MCF 10A (cell line): ENCODE measurements at places on chromosomes 6 and 20.

- DNase-seq: no peak
Measured at GRCh38 chr6:166446146-166446545, 63.4 kb upstream of the MPC1 start.

DNA sequence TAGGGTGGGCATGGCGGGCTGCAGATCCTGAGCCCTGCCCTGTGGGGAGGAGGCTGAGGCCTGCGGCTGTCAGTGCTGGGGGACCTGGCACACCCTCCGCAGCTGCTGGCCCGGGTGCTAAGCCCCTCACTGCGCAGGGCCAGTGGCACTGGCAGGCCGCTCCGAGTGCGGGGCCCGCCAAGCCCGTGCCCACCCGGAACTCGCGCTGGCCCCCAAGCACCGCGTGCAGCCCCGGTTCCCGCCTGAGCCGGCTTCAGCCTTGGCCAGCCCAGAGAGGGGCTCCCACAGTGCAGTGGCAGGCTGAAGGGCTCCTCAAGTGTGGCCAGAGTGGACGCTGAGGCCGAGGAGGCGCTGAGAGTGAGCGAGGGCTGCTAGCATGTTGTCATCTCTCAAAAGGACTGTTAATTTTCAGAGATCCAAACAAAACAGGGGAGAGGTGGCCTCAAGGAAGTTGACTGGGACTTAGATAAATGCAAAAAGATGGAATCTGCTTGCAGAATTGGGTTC, 74.5 kb upstream of the RBM24 start:
- DNase-seq: no peak

GRCh38 chr6:8065519-8065911, 1.3 kb upstream of the BLOC1S5 start:
- DNase-seq: peak; percentile 7

GRCh38 chr20:46011631-46012482, 3.1 kb downstream of the MMP9 start:
- DNase-seq: no peak

DNA sequence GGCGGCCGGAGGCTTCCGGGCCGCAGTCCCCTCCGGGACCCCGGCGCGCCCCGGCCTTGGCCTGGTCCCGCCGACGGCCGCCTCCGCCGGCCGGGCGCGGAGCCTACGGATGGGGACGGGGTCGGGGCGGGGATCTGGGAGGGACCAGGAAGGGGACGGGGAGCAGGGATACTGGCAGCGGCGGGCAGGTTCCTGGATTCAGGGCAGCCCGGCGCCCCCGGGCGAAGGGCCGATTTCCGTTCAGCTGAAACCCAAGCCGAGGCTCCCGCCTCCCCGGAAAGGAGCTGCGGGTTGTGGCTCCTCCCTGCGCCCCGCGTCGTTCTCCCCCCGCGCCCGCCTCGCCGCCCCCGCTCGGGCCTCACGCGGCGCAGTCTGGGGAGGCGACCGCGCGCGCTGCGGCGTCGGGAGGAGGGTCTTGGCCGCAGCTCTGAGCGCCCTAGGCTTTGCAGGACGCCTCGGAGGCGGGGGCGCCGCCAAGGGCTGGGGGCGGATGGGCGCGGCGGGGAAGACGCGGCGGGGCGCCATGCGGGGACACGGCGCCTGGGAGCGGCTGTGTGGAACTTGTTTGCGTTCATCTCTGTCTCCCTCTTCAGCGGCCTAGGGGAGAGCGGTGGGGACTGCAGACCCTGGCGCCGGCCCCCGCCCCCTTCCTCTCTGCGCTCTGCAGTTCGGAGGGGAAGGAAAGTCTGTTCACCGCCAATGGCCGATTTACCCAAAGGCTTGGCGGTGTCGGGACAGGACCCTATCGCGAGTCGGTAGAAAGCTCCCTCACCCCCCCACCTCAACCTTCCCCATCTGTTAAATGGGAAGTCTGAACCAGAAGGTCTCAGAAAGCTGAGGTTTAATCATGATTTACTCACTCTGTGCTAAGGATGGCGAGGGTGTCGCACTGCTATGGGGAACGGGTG, 22.7 kb upstream of the TMEM181 start:
- DNase-seq: peak; percentile 50

DNA sequence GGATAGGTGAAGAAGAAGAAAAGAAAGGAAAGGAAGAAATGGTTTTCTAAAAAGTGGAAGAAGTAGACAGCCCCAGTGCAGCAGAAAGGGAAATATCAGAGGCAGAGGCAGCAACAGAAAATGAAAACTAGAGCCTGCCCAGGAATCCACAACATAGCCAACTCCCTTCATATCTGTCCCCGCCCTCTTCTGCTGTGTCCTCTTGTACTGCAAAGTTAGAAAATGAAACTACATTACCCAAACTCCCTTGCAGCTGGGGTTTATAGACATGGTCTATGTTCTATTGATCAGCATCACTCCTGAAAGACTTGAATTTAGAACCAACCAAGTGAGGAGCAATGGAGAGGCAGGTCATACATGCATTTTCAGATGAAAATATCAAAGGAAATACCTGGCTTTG, 200.5 kb upstream of the PHACTR1 start:
- no peak for DNase-seq

GRCh38 chr6:138035070-138035469, 72.1 kb downstream of the PERP start:
- peak; percentile 97 for DNase-seq
